ENCODE measurements at places on chromosomes 16 and 17. TPM values are rescaled to one million over a fixed set of nuclear protein-coding genes. Genes with fewer than 3 reads are reported as not detected.
A peak's percentile ranks its signal among the peaks of the same experiment; 100 is the strongest.

Gene CLEC18A
- 0.53 TPM for total RNA-seq

Gene FLOT2
- total RNA-seq, result 69.7 TPM

Gene CRYBA1
- total RNA-seq, result not detected

Gene CCL17
- total RNA-seq, result not detected

Gene ZFHX3
- 0.22 TPM for total RNA-seq

Gene HEATR9
- 2.1 TPM for total RNA-seq

Gene CA7
- not detected for total RNA-seq

Gene HSF4
- total RNA-seq, result 9.5 TPM

Gene KRTAP3-2
- not detected for total RNA-seq

GRCh38 chr16:10765772-10766171 is 22.1 kb downstream of the NUBP1 start:
- DNase-seq, result peak; percentile 86

- DNase-seq, result no peak
Observed at GRCh38 chr16:991345-991744, 9.8 kb downstream of the SOX8 start.

DNA sequence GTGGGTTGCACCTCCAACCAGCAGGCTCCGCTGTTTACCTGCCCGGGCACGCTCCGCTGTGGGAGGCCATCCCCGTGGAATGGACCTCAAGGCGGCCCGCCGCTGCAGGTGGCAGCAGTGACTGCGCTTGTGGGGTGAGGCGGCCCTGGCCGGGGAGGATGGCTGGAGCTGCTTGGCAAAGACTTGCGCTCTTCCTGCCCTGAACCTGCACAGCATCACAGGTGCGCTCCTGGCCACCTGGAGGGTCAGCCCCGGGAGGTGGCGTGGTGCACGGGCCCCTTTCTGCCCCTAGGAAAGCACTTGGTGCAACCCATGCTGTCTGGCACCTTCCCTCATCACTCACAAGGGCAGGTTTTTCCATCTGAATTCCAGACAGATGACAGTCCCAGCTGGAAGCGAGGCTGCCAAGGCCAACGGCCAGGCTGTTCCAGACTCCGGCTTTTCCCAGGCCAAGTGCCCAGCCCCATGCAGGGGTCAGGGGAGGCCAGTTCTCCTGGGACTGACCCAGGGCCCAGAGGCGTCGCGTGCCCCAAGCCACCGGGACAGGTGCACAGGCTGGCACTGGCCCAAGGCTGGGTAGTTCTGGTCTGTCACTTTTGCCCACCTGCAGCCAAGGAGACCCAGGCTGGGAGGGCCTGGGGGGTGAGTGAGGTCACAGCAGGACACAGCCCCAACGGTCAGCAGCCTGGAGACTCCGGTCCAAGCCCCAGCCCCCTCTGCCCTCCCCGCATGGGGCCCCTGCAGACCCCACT is 13.3 kb downstream of the UTS2R start:
- no peak for DNase-seq

DNA sequence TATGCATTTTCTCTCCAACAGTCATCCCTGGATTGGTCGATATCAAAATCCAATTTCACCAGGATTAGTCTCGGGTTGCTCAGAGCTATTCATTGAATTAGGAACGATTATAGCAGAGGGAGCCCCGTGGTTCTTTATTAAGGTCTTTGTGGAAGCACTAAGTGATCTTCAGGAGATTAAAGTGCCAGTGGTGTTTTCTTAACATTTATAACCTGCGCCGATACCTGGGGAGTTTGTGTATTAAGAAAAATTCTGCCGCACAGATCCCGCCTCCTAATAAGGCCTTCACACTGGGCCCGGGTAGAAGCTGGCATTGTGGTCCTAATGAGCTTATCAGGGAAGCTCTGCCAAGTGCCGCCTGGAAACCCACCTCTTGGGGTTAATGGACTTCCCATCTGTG is 238.7 kb downstream of the RBFOX1 start:
- DNase-seq, result no peak

- no peak for DNase-seq
Observed at GRCh38 chr16:66127459-66128370, 238.8 kb upstream of the CDH5 start.

- no peak for DNase-seq
Observed at GRCh38 chr16:19291475-19291874, 5.9 kb downstream of the CLEC19A start.

DNA sequence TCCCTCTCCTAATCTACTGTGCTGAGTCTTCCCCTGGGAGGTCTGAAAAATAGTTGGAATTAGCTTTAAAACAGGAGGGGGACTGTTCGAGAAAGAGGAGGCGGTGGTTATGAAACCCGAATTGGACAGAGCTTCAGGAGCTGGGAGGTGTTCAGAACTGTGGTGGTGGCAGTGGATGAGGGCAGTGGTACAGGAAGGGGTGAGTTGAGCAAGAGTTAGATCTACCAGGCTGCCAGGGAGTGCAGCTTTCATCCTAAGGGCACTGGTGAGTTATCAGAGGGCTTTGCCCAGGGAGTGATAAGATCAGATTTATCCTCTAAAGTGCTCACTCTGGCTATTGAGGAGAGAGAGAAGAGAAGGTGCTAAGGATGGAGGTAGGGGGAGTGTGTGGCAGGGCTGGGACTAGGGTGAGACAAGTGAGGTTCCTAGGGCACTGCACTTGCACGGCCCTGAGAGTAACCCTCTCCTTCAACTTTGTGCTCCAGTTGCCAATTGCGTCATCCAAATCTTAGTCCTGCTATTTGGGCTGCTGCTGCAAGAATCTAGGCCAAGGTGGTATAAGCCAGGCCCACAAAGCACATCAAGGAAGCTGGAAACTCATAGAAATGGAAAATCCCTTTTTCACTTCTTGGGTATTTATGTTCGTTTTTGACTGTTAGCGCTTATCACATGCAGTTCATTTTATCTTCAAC is 540.3 kb downstream of the XYLT1 start:
- DNase-seq, result no peak

GRCh38 chr17:80055597-80055996 is 19.2 kb downstream of the CCDC40 start:
- no peak for DNase-seq

DNA sequence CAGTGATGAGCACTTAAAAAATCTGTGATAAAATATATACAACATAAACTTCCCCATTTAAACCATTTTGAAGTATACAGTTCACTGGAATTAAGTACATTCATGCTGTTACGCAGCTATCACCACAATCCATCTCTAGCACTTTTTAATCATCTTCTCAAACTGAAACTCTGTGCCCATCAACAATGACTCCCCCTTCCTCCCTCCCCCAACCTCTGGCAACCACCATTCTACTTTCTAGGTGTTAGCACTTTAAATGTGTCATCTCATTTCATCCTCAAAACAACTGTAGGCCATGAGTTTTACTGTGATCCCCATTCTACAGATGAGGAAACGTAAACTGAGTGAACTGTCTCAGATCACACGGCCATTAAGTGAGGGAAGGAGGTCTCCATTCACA is 13.8 kb upstream of the TMEM98 start:
- DNase-seq, result no peak

- DNase-seq, result no peak
Observed at GRCh38 chr16:66746682-66747081, 4.7 kb downstream of the DYNC1LI2 start.

DNA sequence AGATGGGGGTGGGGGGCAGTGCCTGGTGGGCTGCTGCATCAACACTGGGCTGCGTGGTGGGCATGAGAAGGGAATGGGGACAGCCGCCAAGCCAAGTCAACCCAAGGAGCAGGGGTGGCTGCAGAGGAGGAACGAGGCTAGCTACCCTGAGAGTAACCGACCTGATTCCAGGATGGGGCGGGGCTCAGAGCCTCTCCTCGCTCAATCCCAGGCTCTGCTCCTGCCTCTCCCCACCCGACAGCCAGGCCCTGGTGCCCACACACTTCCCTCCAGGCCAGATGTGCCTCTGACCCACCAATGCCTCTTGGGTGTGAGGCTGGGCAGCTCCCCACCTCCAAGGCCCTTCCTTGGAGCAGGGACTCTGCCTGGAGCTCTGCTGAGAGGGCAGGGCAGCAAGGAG is 2.7 kb downstream of the NPTX1 start:
- DNase-seq, result no peak

- no peak for DNase-seq
Observed at GRCh38 chr17:81245665-81246342, 6.7 kb downstream of the NDUFAF8 start.

DNA sequence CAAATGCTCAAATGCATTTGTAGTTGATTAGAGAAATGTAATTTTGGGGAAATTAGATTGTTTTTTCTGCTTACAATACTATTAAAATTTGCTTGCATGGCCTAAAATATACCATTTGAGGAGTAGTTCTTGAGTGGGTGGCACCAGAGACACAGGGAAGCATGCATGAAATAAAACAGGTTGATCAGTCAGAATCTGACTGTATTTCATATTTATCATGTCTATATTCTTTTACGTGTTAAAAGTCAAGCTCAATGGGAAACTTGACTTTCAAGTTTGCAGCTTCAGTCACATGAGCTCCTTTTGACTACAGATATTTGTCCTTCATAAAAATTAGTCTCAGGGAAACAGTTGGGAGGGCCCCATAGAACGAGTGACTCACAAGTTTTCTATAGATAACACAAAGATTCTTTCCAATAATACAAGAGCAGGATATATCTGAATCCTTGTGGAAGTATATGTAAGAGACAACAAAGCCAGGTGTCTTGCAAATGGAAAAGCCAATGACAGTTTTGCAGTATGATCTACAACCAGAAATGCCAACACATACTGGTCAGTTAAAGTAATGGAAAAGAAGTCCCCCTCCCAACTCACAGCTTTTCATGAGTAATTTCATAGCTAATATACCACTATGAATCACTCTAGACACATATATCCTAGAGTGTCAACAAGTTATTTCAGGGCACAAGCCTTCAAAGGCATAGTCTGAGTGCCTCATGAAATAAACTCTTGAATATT is 42.2 kb upstream of the CORO6 start:
- no peak for DNase-seq

- DNase-seq, result no peak
Observed at GRCh38 chr16:68046106-68046505, 23.0 kb downstream of the DUS2 start.

DNA sequence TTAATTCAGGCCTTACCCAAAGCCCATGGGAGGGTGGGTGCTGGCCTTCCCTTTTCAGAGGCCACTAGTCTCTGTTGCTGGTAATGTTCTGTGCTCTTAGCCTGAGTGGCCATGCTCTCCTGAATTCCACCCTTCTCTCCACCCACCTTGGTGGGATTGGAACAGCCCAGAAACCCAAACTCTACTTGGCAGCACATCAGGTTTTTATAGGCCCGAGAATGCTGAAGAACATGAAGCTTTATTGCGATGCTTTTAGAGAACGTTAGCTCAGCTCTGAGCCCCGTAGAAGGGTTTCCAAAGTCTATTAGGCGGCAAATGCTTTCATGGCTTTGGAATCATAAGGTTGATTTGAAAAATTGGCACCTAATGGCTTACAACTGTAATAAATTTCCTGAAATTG is 209.3 kb downstream of the MSI2 start:
- DNase-seq, result no peak

- no peak for DNase-seq
Observed at GRCh38 chr16:48347191-48347865, 37.9 kb downstream of the SIAH1 start.

DNA sequence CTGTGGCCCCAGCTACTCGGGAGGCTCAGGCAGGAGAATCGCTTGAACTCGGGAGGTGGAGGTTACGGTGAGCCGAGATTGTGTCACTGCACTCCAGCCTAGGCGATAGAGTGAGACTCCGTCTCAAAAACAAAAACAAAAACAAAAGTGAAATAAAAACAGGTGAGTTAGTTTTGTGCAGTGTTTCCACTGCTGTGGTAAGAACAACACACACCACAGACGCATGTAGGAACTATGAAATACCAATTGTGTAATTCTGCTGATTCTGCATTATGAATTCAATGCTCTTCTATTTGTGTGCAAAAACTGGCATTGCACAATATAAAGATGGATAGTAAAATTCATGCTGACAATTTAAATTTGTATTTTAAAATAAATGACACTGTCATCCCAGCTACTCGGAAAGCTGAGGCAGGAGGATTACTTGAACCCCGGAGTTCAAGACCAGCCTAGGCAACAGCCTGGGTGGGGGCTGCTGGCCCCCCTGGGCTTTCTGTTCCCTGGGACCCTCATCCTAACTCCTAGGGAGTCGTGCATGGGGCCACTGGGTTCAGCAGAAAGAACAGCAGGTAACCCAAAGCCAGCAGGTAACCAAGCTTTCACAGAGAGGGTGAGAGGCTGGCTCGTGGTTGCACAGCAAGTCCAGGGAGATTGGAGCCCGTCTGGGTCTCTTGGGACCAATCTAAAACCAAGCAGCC is 10.6 kb upstream of the RHBDF2 start:
- DNase-seq, result no peak

GRCh38 chr17:27550974-27551505 is 79.9 kb upstream of the LGALS9 start:
- DNase-seq, result no peak

DNA sequence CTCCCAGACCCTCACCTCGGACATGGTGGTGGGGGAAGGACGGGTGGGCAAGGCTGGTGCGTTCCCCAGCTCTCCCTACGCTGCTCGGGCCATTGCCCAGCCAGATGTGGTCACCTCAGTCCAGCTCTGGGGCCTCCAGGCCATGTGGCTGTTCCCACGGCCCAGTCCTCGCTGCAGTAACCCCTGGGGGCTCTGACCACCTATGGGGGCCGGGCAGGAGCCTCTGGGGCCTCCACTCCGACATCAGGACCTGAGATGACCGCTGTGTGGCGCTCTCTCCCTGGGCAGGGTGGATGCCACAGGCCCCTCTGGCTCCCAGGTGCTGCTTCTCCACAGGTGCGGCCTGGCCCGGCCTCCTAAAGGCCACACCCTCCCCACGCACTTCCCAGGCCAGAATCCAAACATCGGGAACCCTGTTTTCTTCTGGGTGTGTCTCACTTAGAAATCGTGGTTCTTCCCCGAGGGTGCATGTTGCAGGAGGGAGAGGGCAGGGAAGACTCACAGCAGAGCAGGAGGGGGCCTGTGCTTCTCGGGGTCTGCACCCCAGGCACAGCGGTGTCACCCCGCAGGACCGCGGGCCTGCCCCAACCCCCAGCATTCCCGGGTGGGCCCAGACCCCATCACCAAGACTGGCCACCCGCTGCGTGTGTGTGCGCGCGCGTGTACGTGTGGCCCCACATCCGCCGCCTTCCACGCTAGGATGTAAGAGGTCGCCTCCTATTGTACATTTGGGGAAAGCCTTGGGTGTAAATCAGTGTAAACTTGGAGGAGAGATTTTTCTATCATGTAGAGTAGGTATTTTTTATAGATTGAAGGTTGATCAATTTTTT is 5.9 kb upstream of the CAPN15 start:
- no peak for DNase-seq

All from CD8-positive, alpha-beta T cell (primary cell).